Stimulated activated CD8-positive, alpha-beta memory T cell treated with anti-CD3 and anti-CD28 coated beads, Interleukin-12 subunit alpha, Interleukin-12 subunit beta, amount 100 ng/mL, for 1 hour (primary cell): ENCODE measurements at places on chromosomes 1 and 21.

GRCh38 chr1:226949401-226949800 is 9.3 kb downstream of the COQ8A start:
- DNase-seq: no peak

GRCh38 chr1:223242382-223242955 is 99.4 kb upstream of the TLR5 start:
- DNase-seq: no peak

DNA sequence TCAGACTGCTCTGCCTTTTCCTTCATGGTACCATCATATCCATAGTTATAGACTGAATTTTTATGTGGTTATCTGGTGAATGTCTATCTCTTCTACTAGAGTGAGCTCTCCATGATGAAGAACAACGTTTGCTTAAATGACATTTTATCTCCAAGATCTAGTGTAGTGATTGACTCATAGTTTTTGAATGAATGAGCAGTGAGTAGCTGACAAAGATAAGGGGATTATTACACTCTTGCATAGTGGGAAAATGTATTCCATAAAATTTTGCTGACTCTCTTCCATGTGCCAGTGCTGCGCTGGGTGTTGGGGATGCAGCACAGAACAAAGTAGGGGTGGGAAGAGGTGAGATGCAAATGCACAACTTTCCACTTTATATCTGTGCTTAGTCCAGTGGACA is 147.7 kb downstream of the TGFB2 start:
- no peak for DNase-seq

- no peak for DNase-seq
These were observed at the start of gene HDGF for GRCh38 chr1:156751451-156751756. Gene HDGF, minus strand, starts transcription at chr1:156751675. Its CDS starts 246 bp downstream, at chr1:156751429.

GRCh38 chr21:42489991-42490390 is 6.0 kb downstream of the RSPH1 start:
- DNase-seq: no peak

DNA sequence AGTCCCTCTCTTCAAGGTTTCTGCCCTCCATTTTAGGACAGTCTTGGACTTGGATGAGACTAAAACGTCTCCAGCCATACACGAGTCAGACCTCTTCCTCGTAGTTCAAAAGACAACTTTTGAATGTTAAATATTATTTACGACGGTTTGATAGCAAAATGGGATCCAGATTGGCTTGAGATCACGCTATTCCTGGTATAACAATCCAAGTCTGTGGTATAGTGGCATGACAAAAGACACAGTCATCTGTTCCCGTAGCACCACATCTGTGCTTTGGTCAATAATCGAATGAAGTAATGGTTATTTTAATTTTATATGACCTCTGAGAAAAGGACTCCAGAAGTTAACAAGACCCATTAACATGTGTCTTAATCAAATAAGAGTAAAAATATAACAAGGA is 7.0 kb downstream of the PCP4 start:
- DNase-seq: no peak

- no peak for DNase-seq
These were observed 17.1 kb downstream of the ATP6V1G3 start for GRCh38 chr1:198523182-198523950.

GRCh38 chr1:7104339-7104738 is 319.1 kb downstream of the CAMTA1 start:
- DNase-seq: no peak

- DNase-seq: no peak
These were observed 27.6 kb upstream of the BCAS2 start for GRCh38 chr1:114609026-114609425.

DNA sequence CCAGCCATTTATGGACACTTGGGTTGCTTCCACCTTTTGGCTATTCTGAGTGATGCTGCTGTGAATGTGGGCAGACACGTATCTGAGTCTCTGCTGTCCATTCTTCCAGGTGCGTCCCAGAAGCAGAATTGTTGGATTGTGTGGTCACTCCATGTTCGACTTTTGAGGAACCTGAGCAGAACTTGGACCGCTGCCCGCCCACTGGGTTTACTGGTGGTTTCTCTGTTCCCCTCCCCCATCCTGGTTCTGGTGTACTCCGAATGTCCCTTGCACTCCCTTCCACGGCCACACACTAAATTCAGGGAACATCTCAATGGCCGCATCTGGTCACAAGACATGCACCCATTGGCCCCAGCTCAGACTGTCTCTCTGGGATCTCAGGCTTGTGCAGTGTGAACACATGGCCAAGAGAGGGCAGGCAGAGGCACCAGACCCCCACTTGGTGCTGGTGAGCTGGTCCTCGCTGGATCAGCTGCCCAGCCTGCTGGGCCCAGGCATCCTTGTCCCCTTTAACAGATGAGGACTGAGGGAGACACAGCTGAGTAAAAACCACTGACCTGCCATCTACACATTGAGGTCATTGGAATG is 565.1 kb downstream of the NPHP4 start:
- DNase-seq: no peak

DNA sequence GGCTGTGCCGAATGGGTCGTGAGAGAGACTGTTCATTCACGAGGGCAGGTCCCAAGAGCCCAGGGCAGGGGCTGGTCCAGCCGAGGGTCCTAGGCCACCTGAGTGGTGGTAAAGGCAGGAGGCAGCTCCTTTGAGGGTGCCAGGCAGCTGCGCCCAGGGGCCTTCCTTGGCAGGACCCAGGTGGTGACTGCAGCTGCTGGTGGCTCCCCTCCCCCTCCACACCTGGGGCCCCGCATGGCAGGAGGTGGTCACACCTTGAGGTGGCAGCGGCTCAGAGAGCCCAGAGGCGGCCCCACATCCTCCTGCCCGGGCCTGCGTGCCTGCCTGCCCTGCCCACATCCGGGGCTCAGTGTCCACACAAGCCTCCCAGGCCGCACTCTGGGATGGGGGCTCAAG is 9.8 kb upstream of the PLCH2 start:
- no peak for DNase-seq

DNA sequence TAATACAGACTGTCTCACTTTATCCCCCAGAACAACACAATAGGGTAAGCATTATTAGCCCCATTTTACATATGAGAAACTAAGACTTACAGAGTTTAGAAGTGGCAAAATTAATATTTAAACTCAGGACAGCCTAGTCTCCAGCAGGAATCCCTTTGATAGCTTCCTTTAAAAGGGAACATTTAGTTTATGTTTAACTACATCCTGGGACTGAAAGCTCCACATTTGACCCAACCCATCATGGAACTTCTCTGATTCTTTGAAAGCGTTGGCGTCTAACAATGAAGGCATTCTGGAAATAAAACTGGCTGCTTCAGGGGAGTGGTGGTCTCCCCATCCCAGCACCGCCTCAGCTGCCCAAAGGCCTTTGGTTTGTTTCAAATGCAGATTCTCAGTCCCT is 250.6 kb upstream of the NFIA start:
- no peak for DNase-seq

GRCh38 chr1:199184180-199184579 is 545.3 kb downstream of the PTPRC start:
- no peak for DNase-seq

GRCh38 chr1:67612788-67613241 is 72.2 kb upstream of the GADD45A start:
- no peak for DNase-seq

DNA sequence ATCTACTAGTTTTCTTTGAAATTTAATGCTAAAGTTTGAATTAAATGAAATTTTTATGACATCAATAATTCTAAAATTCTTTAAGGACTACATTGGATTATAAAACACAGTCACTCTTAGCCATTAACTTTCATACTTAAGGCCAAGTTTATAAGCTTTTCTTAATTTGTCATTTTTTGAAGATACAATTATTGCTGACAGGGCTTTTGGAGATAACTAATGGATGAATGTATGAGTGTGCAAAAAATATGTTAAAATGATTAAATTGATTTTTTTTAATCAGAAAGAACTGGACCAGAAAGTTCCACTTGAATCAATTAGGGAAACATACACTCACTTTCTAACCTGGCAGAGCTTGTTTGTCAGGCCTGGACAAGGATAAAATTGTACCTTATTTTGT is 70.3 kb upstream of the CHODL start:
- DNase-seq: no peak

DNA sequence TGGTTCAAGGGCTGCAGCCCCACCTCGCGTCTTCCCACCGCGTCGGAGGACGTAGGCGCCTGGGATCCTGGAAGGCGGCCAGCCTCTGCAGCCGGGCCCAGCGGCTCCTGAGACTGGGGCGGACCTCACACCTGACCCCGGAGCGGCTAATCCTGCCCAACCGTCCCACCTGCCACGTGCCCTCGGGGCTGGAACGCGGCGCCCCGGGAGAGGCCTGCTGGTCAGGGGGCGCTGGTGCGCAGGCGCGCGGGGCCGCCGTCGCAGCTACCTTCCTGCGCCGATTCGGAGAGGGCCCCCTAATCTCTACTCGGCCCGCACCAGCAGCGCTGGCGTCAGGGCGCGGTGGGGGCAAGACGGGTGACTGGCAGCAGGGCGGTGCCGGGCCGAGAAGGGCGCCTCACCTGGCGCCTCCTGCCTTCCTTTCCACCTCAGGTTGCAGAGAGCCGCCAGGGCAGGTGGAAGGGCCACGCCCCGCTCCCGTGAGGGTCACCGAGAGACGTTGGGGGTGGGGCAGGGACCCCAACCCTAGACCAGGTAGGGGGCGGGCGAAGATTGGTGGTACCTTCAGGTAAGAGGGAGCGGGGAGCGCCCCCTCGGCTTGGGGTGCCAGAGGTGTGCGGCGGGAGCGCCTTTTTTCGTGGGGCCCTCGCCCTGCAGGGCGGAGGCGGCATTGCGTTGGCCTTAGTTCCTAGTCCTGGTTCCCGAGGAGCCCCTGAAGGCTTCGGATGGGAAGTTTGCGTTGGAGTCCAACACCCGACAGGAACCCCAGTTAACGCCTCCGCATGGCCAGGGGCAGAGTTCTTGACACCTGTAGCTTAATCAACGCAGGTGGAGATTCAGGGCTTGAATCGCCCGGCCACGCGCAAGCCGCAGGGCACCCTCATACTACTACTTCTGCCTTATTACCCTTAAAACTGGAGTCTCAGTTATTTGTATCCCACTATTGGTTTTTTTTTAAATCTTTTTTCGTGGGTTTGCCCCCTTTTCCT is at the start of gene TDRD5:
TDRD5 (plus strand) TSS at position 241 of the 989 bp plus-strand sequence. CDS start 784 bp downstream, outside the sequence.
- DNase-seq: no peak

GRCh38 chr1:160945079-160945478 is 9.5 kb downstream of the ITLN2 start:
- DNase-seq: no peak

DNA sequence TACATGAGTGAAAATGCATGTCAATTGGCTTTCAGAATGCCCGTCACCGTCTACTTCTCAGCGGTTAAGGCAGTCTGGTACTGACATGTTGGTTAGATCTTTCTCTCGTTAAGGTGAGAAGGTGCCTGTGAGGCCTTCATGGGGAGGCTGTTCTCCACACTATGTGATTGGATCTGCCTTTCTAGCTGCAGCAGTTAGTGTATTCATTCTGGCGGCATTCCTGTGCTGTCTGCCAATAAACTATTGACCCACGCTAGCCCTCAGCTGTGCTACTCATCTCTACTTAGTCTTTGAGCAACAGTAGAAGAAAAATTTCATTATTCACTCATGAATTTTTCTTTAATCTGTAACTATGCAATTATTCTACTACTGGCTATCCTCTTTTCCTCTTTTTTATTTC is 32.0 kb downstream of the CCSAP start:
- no peak for DNase-seq

DNA sequence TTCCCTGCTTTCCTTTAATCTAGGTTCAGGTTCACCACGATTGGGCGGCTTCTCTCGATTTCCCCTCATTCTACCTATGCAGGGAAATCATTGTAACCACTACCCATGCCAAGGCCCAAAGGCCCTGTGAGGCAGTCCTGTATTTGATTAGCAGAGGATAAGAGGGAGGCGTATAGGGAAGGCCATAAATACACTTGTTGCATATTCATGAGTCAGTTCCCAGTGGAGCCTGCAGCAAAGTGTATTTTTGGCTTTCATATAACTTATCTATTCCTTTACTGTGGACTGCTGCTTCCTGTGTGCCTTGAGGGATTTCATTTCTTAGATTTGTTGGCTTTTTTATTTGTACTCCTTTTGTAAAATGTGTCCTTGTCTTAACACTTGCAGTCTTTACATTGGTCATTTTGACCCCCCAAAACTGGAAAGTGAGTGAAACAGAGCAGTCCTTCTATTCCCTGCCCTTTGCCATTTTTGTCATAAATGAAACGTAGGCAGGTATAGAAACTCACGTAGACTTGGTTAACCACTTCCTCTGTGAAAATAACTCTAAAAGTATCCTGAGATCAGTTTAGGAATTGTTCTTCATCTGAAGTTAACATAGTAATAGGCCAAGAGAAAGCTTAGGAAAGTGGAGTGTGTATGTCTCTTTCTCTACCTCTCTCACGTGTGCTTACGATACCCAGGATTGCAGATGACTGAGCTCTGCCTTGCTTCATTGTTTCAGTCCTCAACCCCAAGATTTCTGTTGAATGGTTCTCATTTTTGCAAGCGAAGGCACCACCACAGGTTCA is 19.6 kb upstream of the KCNQ4 start:
- DNase-seq: no peak

DNA sequence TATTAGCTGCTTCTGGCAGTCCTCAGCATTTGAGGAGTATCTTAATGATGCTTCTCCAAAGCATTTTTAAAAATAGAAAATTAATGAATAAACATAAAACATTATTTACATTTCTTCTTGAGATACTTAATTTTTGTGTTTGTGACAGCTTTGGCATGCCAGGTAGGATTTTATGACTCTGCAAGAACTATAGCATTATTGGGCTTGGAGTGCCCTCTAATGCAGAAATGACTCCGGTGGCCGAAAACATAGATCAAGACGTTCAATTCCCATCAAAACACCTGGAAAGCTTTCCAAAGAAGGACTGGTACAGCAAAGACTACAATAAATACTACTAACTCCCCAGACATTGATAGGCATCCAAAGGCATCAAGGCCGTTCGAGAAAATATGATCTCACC is 366.4 kb upstream of the CXADR start:
- DNase-seq: no peak

- DNase-seq: no peak
These were observed 78.5 kb downstream of the WDR3 start for GRCh38 chr1:118008011-118008410.

- DNase-seq: peak; percentile 63
These were observed 15.7 kb downstream of the ABCG1 start for GRCh38 chr21:42234464-42235241.

GRCh38 chr21:41612674-41613532 is 104.9 kb upstream of the TMPRSS2 start:
- DNase-seq: no peak

DNA sequence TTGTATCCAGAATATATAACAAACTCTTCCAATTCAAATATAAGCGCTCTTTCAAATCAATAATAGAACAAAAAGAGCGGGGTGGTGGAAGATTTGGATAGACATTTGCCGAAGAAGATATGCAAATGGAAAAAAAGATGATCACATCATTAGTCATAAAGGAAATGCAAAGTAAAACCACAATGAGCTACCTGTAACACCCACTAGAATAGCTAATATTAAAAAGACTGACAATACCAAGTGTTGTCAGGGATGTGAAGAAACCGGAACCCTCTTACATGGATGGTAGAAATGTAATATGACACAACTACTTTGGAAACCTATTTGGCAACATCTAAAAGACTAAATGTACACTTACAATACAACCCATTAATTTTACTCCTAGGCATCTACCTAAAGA is 5.7 kb upstream of the TRAF5 start:
- no peak for DNase-seq
